Muscle of arm (tissue), 14 donors: ENCODE measurements at places on chromosomes 3 and 15. TPM values are rescaled to one million over a fixed set of nuclear protein-coding genes. Genes with fewer than 3 reads are reported as not detected.

- DNase-seq = no peak
Observed at GRCh38 chr3:45411081-45411480, 22.7 kb downstream of the LARS2 start.

DNA sequence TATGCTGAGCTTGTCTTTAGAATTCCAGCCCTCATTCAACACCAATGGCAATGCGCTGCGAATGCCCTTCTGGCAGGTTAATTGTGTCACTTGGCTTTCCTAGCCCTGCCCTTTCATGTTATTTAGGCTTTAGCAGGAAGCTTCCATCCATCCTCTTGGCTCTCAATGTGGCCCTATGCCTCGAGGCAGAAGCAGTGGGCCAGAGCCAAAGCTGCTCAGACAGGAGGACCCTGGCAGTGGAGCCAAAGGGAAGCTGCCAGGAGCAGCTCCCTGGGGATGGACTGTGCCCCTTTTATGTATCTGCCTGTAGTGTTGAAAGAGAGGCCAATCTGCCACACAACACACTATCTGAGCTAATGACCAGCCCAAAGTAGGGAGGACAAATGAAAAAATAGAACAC lies 376.4 kb downstream of the CTNNB1 start:
- DNase-seq = no peak

- no peak for DNase-seq
Observed at GRCh38 chr15:84057714-84058331, 177.8 kb upstream of the GOLGA6L4 start.

DNA sequence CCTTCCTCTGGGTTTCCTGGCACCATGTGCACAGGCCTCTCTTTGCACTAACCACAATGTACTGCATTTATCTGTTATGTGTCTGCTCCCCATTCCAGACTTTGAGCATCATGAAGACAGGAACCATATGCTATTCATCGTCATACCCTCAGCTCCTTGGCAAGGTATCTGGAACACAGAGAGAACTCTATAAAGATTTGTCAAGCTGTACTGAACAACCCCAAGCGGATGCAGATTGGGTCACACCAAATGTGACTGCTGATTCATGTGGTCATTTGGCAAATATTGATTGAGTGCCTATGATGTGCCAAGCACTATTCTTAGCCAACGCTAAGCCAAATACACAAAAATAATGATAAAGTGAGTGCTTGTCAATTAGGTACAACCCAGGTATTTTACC lies 7.5 kb upstream of the MEGF11 start:
- DNase-seq = no peak

CAV3 gene
- polyA plus RNA-seq = 325 TPM

GRCh38 chr15:61099020-61099810 lies 129.9 kb downstream of the RORA start:
- no peak for DNase-seq

DNA sequence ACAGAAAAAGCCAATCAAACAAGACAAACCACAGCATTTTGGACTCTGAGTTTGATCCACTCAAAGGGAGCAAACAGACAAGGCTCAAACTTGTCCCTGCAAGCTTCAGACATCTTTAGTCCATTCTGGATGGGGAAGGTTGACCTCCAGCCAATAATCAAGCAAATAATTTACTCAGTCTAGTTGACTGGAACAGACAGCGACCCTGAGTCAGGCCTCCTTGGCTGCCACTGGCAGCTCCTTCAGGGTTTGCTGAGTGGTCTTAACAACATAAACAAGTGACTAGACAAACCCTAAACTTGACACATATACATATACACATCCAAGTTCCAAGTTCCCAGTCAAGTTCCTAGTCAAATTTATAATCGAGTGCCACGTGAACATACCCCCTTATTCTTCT lies 313.9 kb downstream of the POLQ start:
- no peak for DNase-seq

DNA sequence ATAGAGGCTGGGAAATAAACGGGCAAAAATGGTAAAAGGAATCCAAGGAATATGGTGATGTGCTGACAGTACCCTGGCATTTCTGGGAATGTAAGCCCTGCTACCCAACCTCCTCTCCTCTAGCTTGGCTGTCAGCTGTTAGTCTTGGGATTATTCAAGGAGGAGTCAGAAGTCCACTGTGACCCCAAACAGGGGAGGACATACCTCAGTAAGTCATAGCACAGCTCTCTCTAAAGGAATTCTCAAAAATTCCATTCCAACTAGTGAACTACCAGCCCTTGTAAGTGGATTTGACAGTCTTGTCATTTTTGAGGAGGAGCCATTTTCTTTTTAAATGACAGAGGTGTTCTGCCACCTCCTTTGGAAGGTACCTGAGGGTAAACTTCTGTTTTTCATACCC lies 207.5 kb downstream of the PDCD6IP start:
- no peak for DNase-seq

DNA sequence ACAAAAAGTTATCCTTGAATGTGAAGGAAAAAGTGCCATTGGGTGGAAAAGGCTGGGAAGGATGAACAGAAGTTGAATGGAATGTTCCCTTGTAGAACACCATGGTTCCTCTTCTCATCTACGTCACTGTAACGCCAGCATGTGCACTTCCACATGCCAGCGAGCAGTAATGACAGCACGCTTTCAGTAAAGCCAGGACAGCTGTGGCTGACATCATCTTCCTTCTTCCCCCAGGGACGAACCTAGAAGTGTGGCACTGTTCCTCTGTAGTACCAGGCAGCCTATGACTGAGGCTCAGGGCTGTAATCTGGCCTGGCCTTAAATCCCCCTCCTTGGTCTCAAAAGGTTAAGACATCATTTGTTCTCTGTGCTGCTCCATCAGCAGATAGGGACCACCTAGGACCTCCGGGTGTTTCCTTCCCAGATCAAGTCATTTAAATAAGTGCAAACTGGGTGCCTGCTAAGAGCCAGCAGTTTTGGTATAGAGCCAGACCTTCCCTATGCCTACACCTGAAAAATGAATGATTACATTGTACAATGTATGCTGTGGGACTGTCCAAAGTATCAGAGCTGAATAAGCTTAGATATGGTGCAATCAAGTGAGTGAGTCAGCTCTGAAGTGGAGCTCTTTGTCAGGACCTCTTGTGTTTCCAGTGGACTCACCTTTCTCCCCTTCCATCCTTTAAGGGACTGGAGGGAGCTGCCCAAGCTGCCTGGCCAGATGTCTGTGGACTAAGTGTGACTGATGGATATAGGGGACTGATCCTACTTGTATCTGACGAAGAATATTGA lies 5.6 kb upstream of the SRPRB start:
- no peak for DNase-seq

SEMA3F gene
- 10.9 TPM for polyA plus RNA-seq

MRPL3 gene
- 84.1 TPM for polyA plus RNA-seq

PLXND1 gene
- 146 TPM for polyA plus RNA-seq

DNA sequence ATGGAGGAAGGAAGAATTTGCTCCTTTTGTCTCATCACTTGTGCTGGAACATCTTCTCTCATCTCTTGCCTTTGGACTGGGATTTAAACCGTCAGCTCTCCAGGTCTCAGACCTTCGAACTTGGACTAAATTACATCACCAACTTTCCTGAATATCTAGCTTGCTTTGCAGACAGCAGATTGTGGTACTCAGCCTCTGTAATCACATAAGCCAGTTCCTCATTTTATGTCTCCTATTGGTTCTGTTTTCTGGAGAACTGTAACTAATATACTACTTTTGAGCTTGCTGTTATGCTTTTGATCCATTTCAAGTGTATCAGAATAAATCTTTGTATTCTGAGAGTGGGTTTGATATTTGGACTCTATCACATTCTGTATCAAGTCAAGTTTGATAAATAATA lies 164.3 kb upstream of the VEPH1 start:
- DNase-seq = no peak

LAMB2 gene
- 365 TPM for polyA plus RNA-seq

DNA sequence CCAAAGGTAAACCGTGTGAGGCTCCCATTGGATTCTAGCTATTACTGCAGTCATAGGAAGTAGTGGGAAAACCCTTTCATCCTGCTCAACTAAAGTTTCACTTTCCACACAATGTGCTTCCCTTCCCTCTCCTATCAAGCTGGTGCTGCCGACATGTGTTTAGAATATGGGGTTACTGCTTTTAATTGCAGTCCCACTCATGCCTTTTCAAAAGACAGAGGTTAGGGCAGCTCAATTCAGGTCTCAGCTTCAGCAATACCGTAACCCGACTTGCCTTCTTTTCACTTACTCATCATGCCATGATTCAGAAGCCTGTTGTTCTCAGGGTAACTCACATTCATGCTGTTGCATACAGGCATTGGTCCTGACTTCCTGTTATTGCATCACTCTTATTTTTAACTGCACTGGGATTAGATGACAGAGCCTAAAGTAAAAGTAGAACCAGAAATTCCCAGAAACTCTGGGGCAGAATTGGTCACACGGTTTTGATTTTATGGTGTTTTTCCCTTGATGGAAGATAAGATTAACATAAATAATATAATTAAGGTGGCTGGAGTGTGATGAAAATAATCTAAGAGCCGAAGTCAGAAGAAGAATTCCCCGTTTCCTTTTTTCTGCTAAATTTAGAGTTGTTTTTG lies 45.7 kb downstream of the C2CD4B start:
- DNase-seq = peak; percentile 18

FBXO40 gene
- polyA plus RNA-seq = 3.9 TPM

- peak; percentile 51 for DNase-seq
Observed at GRCh38 chr3:186772701-186773417, 10.5 kb upstream of the EIF4A2 start.

- no peak for DNase-seq
Observed at GRCh38 chr3:74415731-74416130, 198.7 kb downstream of the CNTN3 start.

SAXO2 gene
- 3.5 TPM for polyA plus RNA-seq

DNA sequence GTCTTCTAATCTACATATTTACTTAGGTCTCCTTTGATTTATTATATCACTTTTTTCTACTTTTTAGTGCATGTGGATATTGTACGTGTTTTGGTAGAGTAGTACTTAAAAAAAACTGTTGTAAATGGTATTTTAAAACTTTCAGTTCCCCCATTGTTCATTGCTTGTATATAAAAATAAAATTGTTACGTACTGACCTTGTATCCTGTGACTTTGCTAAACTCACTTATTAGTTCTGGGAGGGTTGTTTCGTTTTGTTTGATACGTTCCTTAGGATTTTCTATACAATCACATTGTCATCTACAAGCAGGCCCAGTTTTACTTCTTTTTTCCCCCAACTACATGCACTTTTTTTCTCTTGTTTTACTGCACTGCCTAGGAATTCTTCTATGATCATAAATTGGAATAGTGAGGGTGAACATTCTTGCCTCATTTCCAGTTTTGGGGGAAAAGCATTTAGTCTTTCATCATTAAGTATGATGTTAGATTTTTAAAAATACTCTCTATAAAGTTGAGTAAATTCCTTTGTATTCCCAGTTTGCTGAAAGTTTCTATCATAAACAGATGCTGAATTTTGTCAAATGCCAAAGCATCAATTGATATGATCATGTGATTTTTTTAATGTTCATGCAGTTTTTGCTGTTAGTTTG lies 33.5 kb upstream of the ACKR4 start:
- no peak for DNase-seq

GRCh38 chr3:82636177-82636576 lies 874.7 kb upstream of the GBE1 start:
- no peak for DNase-seq

PLSCR4 gene
- 21.2 TPM for polyA plus RNA-seq

RAB6B gene
- polyA plus RNA-seq = 10.6 TPM

PARP15 gene
- 8.5 TPM for polyA plus RNA-seq

ADCY5 gene
- polyA plus RNA-seq = not detected

CALML4 gene
- 13.9 TPM for polyA plus RNA-seq

BCL2A1 gene
- polyA plus RNA-seq = 0.42 TPM

DNA sequence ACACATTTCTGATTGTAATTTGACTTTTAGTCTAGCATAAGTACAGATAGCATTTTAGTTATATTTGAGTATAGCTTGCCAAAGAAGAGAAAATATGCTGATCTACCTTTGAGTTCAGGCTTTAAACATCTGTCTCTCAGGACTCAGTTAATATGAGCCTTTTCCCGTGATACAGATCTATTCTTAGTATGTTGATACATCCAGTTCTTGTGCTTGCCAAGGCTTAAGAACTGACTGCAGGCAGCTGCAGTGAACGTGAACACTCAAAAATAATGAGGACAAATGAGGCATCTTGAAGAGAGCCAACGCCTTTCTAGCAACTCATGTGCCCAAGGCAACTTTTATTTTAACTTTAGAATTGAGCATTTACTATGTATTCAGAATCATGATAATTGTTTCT lies 325.5 kb downstream of the SI start:
- peak; percentile 14 for DNase-seq

GRCh38 chr3:71673486-71673885 lies 51.7 kb downstream of the EIF4E3 start:
- DNase-seq = no peak

GRCh38 chr3:184284696-184285095 lies 8.9 kb downstream of the ECE2 start:
- peak; percentile 88 for DNase-seq

DNA sequence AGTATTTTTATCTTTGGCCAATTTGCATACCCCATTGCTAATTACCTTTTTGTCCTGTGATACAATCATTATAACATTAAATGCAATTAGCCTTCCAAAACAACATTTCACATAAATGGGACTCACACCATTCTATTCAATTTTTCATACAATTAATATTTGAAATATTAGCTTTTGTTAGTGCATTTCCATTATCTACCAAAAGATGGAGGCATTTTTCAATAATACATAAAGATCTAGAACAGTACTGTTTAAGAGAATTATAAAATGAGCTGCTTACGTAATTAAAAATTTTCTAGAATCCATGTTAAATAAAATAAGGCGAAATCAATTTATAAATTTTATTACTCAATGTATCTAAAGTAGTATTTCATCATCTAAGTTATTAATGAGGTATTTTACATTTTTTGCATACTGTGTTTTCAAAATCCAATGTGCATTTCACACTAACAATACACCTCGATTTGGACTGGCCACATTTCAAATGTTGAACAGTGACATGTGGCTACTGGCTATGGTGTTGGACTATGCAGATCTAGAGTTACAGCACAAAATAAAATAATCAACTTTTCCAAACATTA lies 74.3 kb downstream of the TJP1 start:
- DNase-seq = no peak

GRCh38 chr3:96900566-96900965 lies 86.2 kb downstream of the EPHA6 start:
- DNase-seq = no peak

GRCh38 chr3:106673926-106674569 lies 703.2 kb upstream of the CCDC54 start:
- no peak for DNase-seq

CFAP91 gene
- polyA plus RNA-seq = 0.57 TPM

- no peak for DNase-seq
Observed at GRCh38 chr3:38235466-38235865, 30.1 kb upstream of the SLC22A13 start.

TAMM41 gene
- 15.1 TPM for polyA plus RNA-seq

- peak; percentile 37 for DNase-seq
Observed at GRCh38 chr3:172595664-172596393, 72.6 kb upstream of the TNFSF10 start.

ENTPD3 gene
- polyA plus RNA-seq = 0.52 TPM

- no peak for DNase-seq
Observed at GRCh38 chr3:68142441-68142840, 488.0 kb upstream of the SUCLG2 start.
